ENCODE measurements at places on chromosomes 13 and 19. TPM values are rescaled to one million over a fixed set of nuclear protein-coding genes. Genes with fewer than 3 reads are reported as not detected.

CYP4F8 gene
- 0.24 TPM for total RNA-seq

TMEM86B gene
- total RNA-seq, result 0.47 TPM

ACP7 gene
- total RNA-seq, result not detected

EPSTI1 gene
- total RNA-seq, result not detected

FGF21 gene
- total RNA-seq, result not detected

EBI3 gene
- total RNA-seq, result 3.3 TPM

FCAR gene
- total RNA-seq, result not detected

Measured in Caki2 (cell line).